HT-29 (cell line): ENCODE measurements at places on chromosomes 11 and 22.

DNA sequence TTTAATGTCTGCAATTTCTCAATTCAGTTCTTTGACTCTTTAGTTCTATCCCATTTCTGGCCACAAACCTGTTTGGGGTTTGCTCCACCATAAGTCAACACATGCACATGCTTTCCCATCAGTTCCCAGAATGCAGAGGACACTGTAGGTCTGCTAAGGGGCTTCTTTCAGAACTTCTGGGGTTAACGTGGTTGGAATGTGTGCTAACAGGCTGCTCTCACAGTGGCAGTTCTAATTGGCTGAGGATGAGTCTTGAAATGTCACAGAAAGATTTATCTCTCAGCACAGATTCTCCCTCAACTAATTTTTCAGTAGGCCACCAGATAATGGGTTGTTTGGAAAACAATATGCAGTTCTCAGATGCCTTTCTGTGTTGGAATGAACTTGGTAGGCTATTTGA, 703.4 kb downstream of the NTM start:
- DNase-seq: no peak

DNA sequence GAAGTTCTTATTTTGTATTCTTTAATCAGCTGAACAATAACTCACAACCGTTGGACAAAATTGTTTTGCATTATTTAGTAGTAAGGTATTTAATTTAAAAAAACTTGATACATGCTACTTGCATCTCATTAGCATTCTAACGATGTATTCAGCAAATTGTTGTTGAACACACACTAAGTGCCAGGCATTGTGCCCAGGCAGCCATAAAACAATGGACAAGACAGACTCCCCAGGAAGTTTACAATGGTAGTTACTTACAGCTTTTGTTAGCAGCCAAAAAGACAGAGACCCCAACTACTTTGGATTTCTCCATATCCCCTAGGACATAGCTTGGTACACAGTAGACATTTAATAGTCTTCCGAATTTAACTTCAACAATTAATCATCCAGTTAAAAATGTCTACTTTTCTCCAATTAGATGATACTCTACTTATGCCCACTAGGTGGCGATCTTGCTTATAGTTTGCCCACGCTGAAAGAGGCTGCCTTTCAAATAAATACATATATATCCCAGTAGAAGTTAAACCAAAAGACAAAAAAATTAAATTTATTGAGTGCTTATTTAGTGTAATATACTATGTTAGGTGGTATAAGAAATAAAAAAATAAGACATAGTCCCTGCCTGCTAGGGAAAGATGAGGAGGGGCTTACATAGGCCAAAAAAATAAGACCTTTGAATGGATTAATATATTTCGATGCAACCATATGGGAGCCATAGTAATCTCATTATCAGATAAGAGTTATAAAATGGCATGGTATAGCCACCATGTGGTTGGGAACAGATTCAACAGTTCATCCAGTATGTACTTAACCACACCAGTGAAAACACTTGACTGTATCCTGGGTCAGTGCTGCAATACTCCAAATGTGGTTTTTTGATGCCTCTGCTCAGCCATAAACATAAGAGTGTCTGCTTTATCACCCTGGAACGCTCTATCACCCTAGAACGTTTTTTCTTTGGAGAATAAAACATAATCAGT, 2.0 kb upstream of the FJX1 start:
- peak; percentile 72 for DNase-seq

DNA sequence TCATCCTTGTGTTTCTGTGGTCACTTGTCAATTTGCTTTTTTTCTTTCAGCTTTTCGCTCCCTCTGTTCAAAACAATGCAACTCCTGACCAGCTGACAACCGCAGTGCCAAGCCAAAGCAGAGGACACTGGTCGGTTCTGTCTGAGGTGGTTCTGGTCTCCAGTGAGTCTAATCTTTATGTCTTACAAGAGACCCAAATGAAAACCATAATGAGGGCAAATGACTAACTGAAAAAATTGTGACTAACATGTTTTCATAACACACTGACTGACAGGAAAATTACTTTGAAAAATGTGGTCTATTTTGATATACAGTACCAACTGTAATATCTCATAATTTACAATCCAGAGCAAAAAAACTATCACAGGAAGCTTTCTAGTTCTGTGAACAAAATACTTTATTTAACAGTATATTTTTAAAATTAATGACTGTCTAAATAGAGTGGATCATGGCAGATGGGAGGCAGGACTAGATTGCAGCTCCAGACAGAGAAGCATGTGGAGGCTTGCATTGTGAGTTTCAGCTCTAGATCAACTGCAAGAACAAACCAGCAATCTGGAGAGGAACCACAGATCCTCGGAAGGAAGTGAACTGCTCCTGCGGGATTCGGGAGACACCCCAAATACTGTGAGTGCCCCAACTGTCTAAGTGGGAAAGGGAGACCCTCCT, 311.8 kb downstream of the SBF2 start:
- no peak for DNase-seq

DNA sequence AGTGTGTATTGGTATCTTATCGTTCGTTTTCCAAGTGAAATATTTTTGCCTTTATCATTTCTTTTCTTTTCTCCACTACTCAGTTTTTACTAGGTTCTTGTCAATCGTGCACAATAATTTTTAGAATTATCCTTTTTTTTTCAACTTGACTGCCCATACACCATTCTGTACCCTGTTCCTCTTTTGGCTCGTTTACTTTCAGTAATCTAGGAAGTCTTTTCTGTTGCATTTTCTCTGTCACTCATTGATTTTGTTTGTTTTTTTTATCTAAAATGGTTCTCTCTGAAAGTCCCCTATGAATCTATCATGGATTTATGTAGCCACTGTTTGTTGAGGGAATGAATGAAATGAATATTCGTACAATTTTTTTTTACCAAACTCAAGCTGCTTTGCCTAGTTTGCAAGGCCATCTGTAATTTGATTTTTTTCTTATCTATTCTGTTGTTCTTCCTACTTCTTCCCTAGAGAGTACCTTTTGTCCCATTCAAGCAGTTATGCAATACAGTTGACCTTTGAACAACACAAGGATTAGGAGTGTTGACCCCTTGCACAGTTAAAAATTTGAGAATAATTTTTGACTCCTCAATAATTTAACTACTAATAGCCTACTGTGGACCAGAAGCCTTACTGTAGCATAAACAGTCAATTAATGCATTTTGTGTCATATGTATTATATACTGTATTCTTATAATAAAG, 166.3 kb downstream of the TMEM135 start:
- DNase-seq: no peak

GRCh38 chr22:39094717-39095389, 2.2 kb upstream of the APOBEC3H start:
- DNase-seq: no peak

DNA sequence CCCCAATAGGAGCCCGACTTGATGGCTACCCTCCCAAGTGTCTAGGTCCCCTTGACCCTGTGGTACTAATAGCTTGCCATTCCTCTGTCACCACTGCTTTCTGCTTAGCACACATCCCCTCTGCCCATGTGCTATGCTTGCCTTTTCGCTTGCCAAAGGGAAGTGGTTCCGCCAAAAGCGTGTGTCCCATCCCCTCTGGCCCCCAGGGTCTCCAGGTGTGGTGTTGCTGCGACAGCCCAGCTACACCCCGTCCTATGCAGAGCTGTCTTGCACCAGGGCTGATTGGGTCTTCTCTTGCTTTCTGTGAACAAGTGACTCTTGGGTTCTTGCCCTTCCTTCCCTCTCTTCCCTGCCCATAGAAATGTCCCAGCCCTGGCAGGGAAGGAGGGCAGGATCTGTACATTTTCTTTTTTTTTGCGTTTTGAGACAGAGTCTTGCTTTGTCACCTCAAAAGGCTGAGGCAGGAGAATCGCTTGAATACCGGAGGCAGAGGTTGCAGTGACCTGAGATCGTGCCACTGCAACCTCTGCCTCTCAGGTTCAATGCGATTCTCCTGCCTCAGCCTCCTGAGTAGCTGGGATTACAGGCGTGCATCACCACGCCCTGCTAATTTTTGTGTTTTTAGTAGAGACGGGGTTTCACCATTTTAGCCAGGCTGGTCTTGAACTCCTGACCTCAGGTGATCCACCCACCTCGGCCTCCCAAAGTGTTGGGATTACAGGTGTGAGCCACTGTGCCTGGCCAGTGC, 3.9 kb downstream of the TANGO2 start:
- no peak for DNase-seq

DNA sequence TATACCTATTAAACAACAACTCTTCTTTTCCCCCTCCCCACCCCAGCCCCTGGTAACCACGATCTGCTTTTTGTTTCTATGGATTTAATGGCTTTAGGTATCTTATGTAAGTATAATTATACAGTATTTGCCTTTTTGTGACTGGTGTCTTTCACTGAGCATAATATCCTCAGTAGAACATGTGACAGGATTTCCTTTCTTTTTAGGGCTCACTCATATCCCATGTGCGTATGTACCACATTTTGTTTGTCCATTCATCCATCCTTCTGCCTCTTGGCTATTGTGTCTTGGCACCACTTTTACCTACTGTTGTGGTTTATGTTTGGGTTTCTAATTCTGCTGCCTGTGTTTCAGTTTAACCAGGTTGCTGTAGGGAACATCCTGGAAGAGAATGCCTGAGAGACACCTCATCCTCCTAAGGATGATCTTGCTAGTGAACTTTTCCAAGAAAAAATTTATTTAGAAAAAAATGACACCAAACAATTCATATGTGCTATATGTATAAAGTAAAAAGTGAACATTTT, 77.6 kb upstream of the SESN3 start:
- DNase-seq: no peak

GRCh38 chr22:40314041-40314440, 32.3 kb upstream of the ADSL start:
- DNase-seq: no peak

DNA sequence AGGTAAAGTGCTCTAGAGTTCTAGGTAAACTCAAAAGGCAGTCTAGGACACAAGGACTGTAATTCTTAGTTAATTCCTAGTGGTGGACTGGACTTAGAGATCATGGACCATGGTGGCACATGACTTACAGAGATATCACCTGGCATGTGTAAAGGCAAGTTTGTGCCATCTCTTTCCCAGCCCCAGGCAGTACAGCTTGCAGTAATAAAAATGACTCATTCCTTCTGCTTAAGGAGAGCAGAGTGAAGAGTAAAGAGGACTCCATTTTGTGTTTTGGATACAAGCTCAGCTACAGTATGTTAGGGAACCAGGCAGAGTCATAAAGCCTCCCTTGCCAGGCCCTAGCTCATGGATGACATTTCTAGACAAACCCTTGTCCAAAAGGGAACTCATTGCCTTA, 629.9 kb downstream of the JRKL start:
- DNase-seq: no peak

GRCh38 chr11:15074206-15075161, 1.1 kb downstream of the CALCB start:
- DNase-seq: peak; percentile 92

GRCh38 chr11:64340671-64341335, 799 bp downstream of the CCDC88B start:
- DNase-seq: no peak

DNA sequence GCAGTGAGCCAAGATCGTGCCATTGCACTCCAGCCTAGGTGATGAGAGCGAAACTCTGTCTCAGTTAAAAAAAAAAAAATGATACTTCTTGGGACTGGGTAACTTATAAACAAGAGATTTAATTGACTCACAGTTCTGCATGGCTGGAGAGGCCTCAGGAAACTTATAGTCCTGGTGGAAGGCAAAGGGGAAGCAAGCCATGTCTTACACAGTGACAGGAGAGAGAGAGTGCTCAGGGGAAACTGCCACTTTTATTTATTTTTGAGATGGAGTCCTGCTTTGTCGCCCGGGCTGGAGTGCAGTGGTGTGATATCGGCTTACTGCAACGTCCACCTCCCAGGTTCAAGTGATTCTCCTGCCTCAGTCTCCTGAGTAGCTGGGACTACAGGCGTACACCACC, 8.2 kb downstream of the SDF2L1 start:
- no peak for DNase-seq

DNA sequence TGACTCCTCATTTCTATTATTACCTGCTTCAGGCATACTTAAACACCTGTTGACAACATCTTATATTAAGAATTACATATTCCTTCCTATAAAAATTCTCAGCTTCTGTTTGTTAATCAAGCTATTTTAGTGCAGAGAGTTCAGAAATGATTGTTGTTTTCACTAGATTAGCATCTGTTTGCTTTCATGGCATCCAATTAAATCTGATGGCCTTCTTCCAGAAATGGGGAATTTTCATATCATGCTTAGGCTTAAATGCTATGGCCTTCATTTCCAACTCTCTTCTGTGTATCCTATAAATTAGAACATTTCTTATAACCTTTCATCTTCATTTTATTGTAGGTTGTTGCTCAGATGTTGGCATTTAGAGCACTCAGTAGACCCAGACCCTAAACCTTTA, 180.0 kb downstream of the WNT11 start:
- no peak for DNase-seq

DNA sequence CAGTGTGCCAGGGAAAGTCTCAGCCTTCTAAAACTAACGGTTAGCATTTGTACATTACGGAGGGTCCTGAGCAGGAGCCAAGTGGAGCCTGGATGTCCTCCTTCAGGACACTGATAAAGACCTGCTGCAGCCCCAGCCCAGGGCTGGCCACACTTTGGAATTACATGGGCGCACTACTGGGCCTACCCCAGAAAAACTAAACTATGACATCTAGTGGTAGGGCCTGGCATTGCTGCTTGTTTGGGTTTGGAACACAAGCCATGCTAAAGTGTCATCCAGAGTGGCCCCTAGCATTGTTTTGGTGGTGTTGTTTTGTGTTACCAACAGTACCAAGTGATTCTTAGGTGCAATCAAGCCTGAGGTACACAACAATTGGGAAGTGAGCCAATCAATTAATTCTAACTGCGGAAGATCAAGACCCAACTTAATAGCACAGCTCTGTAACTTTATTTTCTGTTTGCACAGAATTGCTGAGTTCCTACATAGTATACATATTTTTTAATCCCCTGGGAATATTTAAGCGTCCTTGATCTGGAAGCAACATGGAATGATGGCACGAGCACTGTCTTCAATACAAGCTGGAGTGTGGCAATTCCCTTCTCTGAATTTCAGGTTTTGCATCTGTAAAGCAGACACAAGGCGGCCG, 340.7 kb downstream of the LARGE1 start:
- peak; percentile 71 for DNase-seq

DNA sequence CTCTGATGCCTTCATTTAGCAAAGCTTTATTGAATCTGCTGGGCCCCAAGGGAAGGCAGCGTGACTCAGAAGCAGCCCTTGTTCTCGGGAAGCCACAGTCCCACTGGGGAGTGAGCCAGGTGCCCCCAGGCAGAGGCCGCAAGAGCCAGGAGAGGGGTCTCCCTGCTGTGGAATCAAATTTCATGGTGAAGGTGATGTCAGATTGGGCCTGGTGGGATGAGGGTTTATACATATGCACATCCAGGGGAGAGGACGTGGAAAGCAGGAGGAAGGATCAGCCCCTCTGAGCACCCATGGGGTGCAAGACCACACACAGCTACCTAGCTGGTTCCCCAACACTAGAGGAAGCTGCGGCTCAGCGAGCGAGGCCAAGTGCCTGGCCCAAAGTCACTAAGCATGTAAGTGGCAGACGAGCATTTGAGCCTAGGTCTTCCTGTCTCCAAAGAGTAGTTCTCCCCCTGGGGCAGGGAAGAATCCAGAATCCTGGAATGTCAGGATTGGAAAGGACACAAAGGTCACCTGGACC, 2.0 kb downstream of the SYNGR1 start:
- no peak for DNase-seq
